Substantia nigra (tissue), 51 donors: ENCODE measurements at places on chromosomes 6 and 20.

- DNase-seq = no peak
Observed at GRCh38 chr20:64121586-64121985, 14.2 kb upstream of the NPBWR2 start.

DNA sequence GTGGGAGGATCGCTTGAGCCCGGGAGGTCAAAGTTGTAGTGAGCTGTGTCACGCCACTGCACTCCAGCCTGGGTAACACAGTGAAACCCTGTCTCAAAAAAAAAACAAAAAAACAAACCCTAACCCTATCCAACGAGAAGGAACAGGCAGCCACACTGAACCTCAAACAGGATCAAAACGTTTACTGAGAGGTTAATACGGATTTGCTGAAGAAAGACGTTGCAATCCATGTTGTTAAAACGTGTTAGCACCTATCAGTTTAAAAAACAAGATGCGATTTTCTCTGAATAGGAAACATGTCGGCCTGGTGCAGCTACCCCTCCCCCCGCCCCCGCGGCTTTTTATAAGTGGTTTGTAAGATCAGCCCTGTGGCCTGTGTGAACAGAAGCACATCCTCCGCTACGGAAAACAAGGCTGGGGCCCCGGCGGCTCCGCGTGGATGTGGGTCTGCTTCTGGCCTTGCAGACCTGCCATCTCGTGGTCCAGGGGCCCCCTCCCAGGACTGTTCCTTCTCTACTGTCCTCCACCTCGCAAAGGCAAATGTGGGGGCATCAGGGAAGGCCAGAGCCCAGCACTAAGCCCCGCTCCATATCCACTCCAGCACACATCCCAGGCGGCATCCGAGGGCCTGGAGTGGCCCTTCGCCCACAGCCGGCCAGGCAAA lies 11.4 kb downstream of the SLC2A4RG start:
- DNase-seq = no peak

- no peak for DNase-seq
Observed at GRCh38 chr6:119587537-119587936, 238.0 kb upstream of the MAN1A1 start.

- DNase-seq = no peak
Observed at GRCh38 chr6:11699576-11699975, 79.0 kb downstream of the ADTRP start.

DNA sequence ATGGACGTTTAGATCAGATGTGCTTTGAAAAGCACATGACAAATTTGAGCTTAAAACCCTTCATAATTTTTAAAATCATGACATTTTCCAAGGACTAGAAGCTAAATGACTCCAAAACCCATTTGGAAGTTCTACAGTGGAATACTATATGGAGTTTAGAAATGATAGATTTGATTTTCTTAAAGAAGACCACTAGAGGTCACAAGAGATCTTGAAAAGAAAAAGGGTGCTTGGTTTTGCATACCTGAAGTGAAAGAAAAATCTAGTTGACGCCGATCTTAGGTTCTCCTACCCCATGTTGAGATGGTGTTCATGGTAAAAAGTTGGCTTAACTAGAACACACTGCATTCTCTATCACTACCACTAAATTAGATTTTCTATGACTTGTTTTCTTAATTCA lies 31.5 kb downstream of the CFAP61 start:
- DNase-seq = no peak

GRCh38 chr6:50128420-50129005 lies 78.8 kb upstream of the DEFB112 start:
- no peak for DNase-seq

DNA sequence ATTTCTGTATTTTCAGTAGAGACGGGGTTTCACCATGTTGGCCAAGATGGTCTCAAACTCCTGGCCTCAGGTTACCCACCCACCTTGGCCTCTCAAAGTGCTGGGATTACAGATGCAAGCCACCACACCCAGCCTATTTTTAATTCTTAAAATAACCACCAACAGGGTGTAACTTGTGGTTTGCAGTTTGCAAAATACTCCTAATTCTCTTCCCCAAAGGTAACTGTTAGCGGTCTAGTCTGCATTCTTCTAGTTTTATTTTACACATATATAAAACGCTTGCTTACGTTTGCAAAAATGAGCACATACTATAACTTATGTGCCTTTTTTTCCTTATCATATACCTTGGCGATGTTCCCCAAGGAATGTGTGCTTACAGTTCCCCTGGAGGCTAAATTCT lies 25.6 kb upstream of the CHMP4B start:
- no peak for DNase-seq

GRCh38 chr6:63372951-63373533 lies 53.3 kb upstream of the LGSN start:
- DNase-seq = no peak

DNA sequence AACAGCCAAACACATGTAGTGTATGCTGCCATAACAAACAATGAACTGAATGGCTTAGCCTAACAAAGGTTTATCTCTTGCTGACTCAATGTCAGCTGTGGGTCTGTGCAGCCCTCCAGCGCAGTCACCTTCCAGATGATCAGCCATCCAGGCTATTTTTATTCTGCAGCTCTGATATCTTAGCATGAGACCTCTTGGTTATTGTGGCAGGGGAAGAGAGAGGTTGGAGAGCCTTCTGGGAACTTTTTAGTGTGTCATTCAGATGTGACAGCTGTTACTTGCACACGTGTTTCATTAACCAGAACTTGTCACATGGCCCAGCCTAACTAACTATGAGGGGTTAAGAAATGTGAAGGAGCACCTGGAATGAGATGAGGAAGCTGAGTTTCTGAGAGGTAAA lies 202.5 kb downstream of the DHX35 start:
- DNase-seq = no peak

- DNase-seq = no peak
Observed at GRCh38 chr6:33107641-33108040, 31.9 kb downstream of the HLA-DPB1 start.

- DNase-seq = no peak
Observed at GRCh38 chr20:49313283-49313682, 35.4 kb upstream of the ZNFX1 start.

GRCh38 chr20:59010321-59010994 lies 3.4 kb upstream of the CTSZ start:
- no peak for DNase-seq

DNA sequence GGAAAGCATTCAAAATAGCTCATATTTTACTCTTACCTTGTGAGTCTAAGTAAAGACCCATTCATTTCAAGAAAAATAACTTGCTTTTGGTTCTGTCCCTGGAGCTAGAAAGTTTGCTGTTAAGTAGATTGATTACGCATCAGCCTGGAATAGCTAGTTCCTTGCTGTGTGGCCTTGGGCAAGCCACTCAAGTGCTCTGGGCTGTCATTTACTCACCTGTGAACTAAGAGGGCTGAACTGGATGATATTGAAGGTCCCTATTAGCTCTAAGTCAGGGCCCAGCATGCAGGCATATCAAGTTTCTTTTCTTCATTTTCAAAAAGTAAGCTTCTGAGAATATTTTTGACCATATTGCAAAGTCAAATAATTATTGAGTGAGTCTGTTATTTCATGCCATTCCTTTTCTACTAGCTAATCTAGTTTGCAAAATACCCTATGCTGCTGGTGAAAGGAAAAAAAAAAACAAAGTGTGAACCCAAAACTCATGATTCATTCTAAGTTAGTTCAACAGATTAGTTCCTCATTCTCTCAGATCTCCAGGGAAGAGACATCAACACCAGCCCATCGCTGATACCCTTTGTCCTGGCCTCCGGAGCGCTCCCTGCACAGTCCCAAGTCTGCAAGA lies 106.5 kb upstream of the GMDS start:
- DNase-seq = no peak

GRCh38 chr20:58634521-58635278 lies 16.4 kb upstream of the STX16 start:
- no peak for DNase-seq

- no peak for DNase-seq
Observed at GRCh38 chr6:36636687-36637418, 41.7 kb upstream of the CDKN1A start.

- DNase-seq = no peak
Observed at GRCh38 chr6:20569000-20569610, 34.8 kb downstream of the CDKAL1 start.

GRCh38 chr6:72976484-72976883 lies 248.8 kb downstream of the KHDC1L start:
- DNase-seq = no peak

DNA sequence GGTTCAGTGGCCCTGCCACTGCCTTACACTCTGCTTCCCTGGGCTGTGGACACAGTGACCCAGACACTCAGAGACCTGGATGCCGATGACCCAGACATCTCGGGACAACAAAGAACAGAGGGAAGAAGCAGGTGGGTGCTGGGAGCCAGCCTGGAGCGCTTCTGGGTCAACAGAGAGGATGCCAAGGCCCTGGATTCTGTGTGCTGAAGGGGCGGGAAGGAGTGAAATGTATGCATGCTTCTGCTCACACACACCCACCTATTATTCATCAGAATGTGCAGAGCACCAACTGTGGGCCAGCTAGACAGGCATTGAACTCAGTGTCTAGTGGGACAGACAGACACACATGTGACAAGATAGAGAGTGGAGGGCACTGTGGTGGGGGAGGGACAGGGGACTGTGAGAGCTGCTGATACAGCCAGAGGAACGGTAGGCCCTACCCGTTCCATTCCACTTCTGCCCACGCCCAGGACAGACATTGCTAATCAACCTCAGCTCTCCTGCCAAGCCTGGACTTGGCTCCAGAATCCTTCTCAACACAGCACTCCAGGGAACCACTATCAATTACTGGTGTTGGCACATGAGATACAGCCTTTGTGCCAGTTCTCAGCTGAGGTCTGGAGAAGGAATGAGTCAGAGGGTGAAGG lies 20.2 kb downstream of the KCNK15 start:
- DNase-seq = no peak

GRCh38 chr6:71312089-71312488 lies 23.5 kb downstream of the OGFRL1 start:
- no peak for DNase-seq

DNA sequence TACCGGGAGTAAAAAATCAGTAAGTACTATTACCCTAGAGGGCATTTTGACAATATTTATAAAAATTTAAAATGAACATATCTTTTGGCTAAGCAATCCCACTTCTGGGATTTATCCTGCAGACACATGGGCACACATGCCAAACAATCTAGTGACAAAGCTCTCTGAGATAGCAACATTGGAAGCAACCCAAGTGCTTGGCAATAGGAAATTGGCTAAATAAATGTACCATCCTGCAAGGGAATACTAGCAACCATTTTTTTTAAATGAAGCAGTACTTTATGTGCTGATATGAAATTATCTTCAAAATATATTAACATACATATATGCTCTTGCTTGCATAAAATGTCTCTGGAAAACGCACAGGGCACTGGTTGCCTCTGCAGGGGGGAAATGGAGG lies 133.8 kb downstream of the SNX5 start:
- DNase-seq = no peak

DNA sequence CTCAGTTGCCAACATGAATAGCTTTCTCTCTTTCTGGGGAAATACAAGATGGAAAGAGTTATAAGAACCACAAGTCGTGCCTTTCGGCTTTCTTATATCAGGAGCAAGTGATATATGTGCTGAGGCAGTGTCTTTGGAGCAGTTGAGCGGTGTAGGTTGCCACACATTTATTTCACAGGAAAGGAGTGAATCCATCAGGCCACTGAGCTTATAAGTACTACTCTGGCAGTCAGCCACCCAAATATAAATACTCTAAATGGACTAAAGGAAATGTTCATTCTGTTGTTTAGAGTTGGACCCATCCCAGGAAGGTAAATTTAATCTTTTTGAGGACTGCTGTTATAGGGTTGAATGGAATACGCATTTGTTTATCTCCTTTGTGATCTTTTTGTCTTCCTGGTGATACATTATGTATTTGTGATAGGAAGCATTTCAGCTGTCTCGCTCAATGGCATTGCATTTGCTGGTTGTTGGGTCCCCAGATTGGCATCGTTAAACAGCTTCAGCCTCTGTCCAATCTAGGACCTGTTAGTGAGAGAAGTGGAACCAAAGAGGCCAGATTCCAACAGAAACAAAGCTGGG lies 139.7 kb downstream of the SOBP start:
- DNase-seq = no peak

DNA sequence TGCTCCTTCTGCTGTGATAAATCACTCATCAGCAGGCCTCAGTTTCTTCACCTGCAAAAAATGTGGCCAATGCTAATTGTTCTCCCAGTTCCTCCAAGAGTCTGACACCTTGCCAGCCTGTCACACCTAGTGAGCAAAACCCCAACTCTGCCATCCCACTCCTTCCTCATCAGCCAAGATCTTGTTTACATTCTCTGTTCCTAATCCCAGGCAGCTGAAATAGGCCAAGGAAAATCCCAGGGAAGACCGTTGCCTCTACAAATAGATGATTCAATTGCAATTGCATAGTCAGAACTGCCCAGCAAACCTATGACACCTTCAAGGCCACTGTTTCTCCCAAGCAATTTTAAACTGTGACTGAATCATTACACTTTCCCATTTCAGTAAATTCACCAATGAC lies 78.7 kb downstream of the GMDS start:
- DNase-seq = no peak

DNA sequence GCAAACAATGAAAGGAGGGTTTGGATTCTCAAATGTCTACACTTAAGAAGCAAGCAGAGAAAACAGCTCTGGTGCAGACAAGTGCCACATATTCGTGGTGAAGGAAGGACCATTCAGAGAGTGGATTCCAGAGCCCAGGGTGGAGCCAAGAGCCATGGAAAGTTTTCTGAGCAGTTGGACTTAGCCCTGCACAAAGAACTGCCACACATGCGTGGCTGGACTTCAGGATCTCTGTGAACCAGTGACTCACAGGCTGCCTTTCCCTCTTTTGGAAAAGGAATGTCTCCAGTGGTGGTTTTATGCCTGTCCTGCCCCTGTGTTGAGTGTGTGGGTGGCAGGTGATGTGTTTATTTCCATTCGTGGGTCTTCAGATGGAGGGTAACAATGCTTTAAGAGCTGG lies 489.5 kb downstream of the CDH26 start:
- no peak for DNase-seq

- no peak for DNase-seq
Observed at GRCh38 chr20:56606174-56606945, 22.7 kb upstream of the TFAP2C start.

GRCh38 chr20:1660246-1660645 lies 2.7 kb upstream of the SIRPG start:
- DNase-seq = no peak

- DNase-seq = no peak
Observed at GRCh38 chr6:75633045-75633444, 31.4 kb downstream of the SENP6 start.

GRCh38 chr6:132298344-132298949 lies 102.8 kb downstream of the MOXD1 start:
- no peak for DNase-seq

- DNase-seq = no peak
Observed at GRCh38 chr20:23697947-23698346, 9.1 kb upstream of the CST4 start.

DNA sequence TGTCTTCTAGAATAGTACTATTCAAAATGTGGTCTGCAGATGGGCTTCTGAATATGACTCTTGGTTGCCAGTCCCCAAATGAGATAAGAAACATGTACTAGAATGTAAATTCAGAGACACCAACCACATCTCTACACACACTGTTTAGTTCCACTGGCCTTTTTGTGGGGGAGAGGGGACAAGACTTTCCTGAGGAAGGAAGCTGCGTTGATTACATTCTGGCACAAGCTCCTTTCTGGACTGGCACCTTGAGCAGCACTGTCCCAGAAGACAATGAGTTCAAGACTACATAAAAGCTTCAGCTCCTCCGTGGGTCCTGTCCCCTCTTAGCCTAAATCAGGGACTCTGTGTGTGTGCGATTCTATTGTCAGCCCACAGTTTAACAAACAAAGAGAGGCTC lies 6.9 kb upstream of the IYD start:
- DNase-seq = no peak

- DNase-seq = no peak
Observed at GRCh38 chr6:38755207-38755606, 40.1 kb downstream of the DNAH8 start.

- DNase-seq = no peak
Observed at GRCh38 chr6:85574932-85575598, 18.6 kb downstream of the SNX14 start.
